Activated T-cell treated with anti-CD3 and anti-CD28 coated beads for 24 hours (primary cell): ENCODE measurements at places on chromosomes 2 and 18.

GRCh38 chr2:75367401-75367800 is 168.1 kb upstream of the TACR1 start:
- no peak for DNase-seq

DNA sequence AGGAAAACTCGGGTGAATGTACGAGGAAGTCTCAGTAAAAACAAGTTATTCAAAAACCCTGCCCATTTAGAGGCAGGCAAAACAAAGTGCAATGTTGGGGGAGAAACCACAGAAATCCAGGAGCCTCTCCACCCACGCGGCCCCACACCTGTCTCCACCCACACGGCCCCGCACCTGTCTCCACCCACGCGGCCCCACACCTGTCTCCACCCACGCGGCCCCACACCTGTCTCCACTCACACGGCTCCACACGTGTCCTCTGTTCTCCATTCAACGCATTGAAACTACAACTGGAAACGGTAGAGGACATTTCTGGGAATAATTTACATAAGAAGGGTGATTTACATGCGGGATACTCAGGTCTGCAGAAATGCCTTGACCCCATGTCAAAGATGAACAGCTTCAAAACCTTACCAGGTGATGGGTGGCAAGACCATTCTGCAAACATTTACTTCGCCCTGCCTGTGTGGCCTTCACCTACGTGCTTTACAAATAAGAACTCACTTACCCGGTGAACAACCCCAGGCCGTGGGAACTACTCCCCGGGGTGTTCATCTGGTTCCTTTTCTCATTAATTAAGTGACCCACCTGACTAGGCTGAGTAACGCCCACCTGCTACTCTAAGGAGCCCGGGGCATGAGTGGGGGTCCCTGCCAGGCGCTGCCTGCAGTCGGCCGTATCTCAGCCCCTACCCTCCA is 100.4 kb downstream of the EIPR1 start:
- DNase-seq: no peak

GRCh38 chr18:23547306-23547705 is 39.0 kb downstream of the NPC1 start:
- no peak for DNase-seq

GRCh38 chr2:118853129-118853640 is 5.7 kb upstream of the EN1 start:
- DNase-seq: no peak

DNA sequence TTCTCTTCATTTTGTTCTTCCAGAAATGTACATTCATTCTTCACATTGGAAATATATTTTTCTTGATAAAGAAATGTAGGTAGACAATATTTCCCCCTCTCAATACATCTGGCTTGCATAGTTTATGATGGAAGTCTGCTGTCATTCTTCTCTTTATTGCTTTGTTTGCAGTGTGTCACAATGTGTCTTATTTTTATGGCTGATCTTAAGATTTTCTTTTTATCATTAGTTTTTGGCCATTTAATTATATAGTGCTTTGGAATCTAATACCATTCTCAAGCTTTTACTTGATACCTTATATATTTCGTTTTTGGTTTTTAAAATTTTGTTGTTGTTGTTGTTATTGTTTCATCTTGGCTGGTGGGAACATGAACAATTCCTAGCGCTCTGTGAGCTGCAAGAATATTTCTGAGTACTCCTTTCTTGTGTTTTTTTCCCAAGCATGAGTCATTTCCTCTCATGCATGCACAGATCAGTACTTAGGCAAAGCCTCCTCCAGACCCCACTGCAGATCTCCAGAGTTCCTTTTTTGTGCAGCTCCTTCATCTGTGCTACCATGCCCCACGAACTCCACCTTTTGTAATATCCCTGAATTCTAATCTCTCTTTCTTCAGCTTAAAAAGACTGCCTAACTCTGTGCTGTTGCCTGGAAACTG is 13.7 kb upstream of the MMADHC start:
- DNase-seq: no peak

GRCh38 chr18:74613381-74613780 is 15.7 kb downstream of the ZNF407 start:
- DNase-seq: no peak

DNA sequence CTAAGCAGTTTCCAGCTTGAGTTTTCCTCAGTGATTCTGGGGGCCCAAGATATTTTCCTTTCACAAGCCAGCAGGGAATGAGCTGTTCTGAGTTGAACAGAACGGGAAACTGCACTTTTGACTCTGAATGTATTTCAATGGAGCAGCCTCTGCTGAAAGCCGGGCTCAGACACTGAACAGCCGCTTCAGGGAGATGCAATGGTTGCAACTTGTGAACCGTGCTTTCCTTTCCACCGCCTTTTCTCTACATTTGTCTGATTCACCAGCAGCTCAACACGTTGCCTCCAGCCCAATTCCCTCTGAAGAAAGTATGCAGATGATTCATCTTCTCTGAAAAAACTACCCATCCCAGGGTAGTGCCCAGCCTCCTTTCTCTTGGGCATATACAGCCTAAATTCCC is 119.3 kb upstream of the PKDCC start:
- DNase-seq: no peak

GRCh38 chr18:24231773-24232735 is 93.2 kb downstream of the CABYR start:
- DNase-seq: no peak

GRCh38 chr2:148567716-148568115 is 76.8 kb upstream of the EPC2 start:
- DNase-seq: no peak

DNA sequence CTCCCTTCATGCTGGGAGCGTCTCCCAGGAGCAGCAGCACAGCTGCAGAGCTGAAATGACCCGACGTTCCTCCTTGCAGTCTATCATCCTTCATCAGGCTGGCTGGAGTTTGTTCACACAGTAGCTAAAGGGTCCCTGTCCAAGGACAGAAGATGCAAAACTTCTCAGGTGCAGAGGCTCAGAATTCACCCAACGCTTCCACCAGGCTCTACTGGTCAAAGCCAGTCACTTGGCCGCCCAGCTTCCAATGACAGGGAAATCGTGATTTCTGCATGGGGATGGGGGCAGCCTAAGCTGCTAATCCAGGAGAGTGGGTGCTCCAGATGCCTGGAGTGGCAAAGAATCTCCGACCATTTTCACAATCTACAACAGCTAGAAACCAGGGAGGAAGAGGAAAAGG is 97.0 kb upstream of the SALL3 start:
- no peak for DNase-seq

DNA sequence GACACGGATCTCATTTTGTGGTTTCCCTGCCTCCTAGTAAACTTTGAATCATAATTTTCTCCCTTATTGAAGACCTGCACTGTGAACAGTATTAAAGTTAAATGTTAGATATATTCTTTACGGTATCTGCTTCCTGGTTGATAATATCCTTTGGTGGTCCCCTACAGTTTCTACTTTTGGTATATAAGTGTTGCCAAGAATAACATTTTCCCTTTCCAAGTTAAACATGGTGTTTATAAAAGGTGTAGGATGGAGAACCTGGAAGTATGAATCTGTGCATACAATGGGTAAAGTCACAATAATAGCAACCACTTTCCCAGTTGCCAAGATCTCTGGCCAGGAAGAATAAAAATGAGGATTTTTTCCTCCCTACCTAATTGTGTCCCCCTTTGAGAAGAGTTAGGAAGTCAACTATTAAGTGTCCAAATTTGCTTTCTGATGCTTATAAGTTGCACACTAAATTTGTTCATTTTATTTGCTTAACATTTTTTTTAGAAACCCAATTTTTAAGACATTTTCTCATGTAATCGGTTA is 201.0 kb upstream of the STK17B start:
- no peak for DNase-seq

DNA sequence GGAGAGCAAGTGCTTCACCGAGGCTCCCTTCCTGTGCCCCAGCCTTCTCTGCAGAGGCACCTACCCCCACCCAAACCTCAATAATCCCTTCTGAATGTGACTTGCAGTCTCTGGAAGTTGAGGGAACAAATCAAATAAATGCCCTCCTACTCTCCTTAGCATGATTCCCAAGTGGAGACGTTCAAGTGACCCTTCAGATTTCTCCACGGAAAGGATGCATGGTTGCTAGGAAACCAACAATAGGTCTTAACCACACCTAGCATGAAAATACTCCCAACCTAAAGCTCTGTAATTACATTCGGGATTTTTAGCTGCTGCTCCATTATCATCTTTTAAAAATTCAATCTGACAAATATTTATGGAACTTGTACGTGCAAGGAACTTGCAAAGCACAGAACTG is 50.2 kb upstream of the CABLES1 start:
- DNase-seq: no peak

DNA sequence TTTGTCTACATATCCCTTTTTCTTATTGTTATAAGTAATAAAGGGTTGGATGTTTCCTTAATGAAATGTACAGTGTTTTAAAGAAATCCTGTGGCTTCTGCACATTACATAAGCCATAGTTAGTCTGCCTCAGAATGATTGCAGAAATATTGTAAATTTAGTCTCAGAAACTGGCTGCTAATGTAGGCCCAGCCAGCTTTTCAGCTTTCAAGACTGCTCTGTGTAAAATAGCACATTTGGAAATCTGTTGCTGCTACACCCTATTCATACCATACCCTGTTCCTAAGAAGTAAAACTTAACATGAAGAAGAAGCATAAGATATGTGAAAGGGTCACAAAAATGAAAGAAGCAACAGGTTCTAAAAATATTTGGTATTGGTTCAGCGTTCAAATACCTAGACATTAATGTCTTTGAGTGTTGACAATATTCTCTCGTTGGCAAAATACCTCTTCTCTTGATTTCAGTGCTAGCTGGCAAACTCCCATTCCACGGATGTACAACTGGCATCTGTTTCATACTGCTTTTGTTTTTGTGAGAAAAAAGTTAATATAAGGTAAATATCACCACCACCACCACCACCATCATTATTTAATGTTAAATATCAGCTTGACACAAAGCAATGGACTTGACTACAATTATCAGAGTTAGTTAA is 19.2 kb upstream of the NCKAP1 start:
- DNase-seq: no peak

GRCh38 chr2:87403893-87404175 is 344.1 kb upstream of the PLGLB2 start:
- DNase-seq: no peak

DNA sequence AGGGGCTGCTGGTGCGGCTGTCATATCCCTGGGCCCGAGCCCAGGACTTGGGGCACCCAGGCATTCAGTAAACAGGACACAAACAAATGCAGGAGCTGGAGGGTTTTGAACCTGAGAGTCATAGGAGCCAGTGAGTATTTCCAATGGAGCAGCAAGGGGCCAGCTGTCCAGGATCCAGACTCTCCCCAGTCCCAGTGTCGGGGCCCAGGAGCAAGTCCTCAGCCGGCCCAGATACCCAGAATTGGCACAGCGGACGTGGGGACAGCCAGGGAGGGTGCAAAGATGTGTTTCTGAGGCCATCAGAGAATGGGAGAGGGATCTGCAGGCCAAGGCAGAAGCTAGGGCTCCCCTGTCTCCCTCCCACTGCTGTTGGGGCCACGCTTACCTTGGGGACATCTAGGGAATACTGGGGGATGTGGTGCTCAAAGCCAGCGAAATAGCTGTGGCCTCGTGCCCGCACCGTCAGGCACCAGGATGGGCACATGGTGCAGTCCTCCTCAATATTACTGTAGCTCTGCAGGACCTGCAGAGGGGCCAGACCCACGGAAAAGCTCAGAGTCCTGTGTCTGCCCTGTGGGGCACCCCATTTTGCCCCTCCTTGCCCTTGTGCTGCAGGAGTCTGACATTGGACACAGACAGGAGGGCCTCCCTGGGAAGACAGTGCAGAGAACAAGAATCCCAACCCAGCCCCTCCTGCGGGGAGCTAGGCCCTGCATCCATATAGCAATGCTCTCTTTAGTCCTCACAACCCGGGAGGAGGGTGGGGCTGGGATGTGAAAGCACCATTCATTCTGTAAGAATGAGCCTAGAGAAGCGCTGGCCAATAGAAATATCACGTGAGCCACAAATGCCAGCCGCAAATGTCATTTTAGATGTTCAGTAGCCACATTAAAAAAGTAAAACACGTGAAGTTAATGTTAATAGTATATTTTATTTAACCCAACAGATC is 15.4 kb downstream of the CFAP65 start:
- DNase-seq: no peak

- DNase-seq: no peak
Observed at GRCh38 chr2:196606516-196606915, 33.0 kb upstream of the CCDC150 start.
